ENCODE measurements at places on chromosomes 1 and 21.

DNA sequence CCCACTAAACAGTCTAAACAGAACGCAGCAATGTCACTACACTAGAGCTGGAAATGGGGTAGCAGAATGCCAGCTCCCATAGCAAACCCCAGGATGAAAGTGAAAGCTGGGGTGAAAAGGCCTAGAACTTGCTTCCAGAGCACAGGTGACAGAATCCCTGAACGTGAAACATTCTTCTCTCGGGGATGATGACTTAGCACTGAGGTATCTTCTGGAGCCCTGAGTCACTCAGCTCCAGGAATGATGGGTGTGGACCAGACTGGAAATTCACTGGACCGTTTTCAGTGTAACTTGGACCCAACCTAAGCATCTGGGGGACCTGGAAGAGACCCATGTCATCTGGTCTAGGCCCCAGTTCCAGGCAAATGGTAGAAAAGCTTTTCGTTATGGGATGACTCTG is 108.9 kb downstream of the CDC7 start:
- peak; percentile 81 for DNase-seq

- no peak for DNase-seq
Measured at GRCh38 chr1:193438312-193438711, 251.9 kb upstream of the B3GALT2 start.

GRCh38 chr21:42818328-42818749 is 61.0 kb downstream of the WDR4 start:
- DNase-seq, result peak; percentile 32

- peak; percentile 56 for DNase-seq
Measured at GRCh38 chr1:231724876-231725647, 98.5 kb downstream of the DISC1 start.

DNA sequence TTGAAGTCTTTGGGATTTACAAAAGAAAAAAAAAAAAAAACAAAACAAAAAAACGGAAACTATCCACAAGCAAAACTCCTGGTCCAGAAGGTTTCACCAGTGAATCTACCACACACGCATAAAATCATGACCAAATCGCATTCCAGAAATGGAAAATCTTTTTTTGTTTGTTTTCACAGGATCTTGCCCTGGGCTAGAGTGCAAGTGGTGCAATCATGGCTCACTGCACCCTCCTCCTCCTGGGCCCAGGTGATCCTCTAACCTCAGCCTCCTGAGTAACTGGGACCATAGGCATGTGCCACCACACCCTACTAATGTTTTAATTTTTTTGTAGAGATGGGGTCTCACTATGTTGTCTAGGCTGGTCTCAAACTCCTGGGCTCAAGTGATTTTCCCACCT is 100.5 kb downstream of the DYRK1A start:
- DNase-seq, result no peak

GRCh38 chr1:39652554-39652953 is 13.1 kb upstream of the HEYL start:
- DNase-seq, result no peak

DNA sequence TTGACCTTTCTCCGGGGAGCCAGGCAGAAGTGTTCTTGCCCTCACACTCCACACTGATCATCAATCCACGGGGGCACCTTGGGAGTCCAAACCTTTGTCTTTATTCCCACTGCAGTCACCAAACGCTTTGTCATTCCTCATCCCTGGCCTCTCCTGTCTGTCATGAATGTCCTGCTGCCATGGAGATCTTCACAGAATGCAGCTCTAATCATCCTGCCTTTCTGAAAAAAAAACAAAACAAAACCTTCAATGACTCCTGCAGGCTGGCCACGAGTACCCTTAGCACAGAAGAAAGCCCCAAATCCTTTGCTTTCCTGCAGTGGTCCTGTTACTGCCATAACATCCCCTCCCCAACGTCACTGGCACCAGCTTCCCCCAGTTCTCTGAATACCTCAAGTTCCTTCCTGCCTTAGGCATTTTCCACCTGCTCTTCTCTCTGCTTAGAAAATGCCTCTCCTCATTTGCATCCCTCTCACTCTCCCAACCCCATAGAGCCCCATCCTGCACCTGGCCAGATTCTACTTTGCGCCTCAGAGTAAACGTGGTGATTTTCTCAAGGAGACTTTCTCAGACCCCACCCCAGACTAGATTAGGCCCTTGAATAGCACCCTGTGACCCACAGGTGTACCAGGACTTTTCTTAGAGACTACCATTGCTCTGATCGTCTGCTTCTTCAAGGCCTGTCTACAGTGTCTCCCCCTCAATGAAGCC is 131.2 kb downstream of the AK5 start:
- DNase-seq, result no peak

DNA sequence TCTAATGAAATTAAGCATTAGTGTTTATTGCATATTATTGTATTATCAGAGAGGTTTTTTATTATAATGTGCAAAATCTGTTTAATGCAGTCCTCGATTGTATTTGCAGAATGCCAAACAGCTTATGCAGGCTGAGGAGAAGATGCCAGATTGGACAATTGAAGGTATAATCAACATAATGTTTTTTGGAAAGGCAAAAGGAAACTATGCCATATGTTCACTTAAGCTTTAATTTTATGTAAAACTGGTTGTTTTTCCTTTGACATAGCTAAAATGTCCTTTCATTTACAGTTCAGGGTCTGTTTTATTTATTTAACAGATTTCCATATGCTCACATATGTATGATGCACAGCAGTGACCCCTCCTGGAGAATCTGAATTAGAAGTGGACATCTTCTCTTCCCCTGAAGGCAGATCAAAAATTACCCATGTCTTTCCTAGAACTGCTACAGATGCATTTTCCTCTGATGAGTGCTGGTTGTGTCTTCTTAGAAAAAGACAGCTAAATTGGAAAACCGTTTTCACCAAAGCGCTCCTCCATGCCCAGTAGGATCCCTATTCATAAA is 143.5 kb upstream of the USH2A start:
- DNase-seq, result peak; percentile 18

GRCh38 chr1:157916887-157917570 is 75.4 kb upstream of the CD5L start:
- DNase-seq, result no peak

DNA sequence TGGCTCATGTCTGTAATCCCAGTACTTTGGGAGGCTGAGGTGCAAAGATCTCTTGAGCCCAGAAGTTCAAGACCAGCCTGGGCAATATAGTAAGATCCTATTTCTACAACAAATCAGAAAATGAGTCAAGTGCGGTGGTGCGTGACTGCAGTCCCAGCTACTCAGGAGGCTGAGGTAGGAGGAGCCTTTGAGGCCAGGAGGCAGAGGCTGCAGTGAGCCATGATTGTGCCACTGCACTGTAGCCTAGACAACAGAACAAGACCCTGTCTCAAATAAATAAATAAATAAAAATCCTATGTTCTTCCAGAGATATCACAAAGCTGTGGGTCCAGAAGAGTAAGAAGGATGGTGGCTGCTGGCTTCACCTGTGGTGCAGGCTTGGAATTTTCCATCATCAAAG is 22.1 kb downstream of the CDA start:
- no peak for DNase-seq

- DNase-seq, result peak; percentile 29
Measured at GRCh38 chr1:157312082-157312812, 174.1 kb upstream of the ETV3 start.

GRCh38 chr1:72166426-72166825 is 115.9 kb downstream of the NEGR1 start:
- no peak for DNase-seq

DNA sequence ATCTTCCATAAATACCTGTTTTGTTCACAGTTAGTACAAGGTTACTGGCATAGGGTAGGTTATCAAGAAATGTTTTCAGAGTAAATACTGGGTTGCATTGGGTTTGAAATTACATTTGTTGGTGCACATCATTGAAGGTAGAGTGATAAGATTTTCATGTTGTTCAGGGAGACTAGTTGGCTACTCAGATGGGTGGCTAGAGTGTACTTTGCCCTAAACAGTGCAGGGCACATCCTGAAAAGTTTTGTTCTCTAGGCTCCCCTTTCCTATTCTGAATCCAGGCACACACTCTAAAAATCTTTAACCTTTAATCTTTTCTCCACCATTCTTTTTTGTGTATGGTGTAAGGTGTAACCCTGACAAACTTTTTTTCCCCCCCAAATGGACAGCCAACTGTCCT is 18.0 kb downstream of the POU2F1 start:
- no peak for DNase-seq

- no peak for DNase-seq
Measured at GRCh38 chr1:57605933-57606332, 182.1 kb upstream of the DAB1 start.

DNA sequence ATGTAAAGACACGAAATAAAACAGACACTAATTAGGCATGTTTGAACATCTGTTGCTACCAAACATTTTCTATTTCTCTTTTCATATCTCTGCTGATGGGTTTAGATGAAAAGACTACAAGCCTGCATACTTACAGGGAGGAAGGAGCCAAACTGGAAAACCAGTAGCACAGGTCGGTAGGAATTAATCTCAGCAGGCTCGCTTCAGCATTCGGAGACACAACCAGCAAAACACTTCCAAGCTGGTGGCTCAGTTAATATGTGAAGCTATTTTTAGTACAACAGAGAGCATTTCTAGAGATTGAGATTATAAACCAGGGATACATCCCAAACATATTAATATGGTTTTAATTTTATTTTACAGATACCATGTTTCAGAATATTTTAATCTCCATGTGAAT is 300.9 kb upstream of the GREM2 start:
- no peak for DNase-seq
